ENCODE measurements at places on chromosomes 6 and 20.
A peak's percentile ranks its signal among the peaks of the same experiment; 100 is the strongest.

DNA sequence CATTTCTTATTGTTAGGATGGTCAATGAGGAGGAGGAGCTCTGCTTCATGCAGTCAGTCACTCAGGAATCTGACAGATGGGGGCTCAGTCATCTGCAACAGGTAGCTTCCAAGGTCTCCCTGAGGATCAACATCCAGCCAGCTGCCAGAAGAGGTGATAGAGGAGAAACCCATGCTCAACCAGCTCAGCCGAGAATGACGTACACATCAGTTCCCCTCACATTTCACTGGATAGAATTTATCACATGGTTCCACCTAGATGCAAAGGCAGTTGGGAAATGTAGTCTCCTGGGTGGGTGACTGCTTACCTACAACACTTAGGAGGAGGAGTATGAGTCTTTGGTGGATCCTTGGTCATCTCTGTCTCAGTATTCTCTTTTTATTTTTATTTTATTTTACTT lies 144.5 kb downstream of the CEBPB start:
- DNase-seq = peak; percentile 87

GRCh38 chr6:6486595-6486994 lies 101.9 kb upstream of the LY86 start:
- DNase-seq = no peak

DNA sequence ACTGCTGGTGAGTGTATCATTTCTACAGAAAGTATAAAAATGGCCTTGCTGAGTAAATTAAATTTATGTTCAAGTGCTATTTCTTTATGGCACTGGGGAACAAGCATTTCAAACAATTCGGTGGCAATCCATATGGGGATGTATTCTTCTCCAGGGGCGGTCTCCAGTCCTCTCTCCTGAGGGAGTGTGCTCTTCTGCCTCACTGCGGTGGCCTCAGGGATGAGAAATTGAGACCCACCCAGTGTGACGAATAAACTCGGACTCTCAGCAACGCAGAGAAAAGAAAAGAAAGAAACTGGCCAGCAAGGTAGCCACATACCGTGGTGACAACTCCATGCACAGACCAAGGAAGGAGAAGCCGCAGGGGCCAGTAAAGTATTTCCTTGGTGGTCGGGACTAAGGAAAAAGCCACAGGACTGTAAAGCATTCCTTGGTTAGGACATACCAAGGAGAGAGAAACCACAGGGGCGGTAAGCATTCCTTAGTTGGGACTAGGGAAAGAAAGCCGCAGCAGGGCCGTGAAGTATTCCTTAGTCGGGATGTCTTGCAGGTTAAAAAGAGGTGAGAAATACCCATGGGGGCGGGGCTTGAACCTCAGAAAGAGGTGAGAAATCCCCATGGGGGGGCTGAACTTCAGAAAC lies 13.6 kb upstream of the GOPC start:
- DNase-seq = peak; percentile 82

- no peak for DNase-seq
These were observed 12.0 kb downstream of the CSNK2A1 start for GRCh38 chr20:531608-532007.

DNA sequence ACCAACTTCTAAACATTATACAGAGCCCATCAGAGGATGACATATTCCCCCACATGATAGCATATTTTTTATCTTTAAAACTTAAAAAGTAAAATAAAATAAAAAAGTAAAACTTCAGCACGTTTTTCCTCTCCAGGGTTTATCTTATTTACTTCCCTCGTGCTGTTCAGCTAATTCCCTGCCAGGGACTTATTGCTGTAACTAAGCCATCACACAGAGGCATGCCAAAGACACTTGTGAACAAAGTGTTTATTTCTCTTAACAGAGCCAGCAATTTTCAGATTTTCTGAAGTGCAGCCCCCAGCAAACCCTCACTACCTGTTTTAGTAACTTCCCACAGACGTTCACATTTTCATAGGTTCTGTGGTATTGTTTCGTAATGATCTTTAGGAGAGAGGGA lies 293.8 kb downstream of the ZNF217 start:
- DNase-seq = no peak

DNA sequence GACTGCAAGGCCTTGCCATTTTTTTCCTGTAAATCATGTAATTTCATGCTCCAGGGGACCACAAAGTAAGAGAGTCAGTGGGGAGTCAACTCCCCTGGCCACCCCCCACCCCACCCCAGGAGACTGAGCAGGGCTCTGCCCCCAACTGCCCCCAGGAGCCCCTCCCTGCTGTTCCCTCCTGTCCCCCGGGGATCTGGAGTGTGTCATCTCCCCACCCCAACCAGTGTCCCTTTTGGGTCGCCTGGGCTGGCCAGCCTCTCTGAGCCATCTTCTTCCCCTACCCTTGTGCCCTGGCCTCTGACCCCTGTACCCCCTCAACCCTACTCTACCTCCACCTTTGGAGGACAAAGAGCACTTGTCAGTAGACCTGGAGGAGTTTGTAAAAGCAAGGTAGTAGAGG lies 29.4 kb downstream of the FOXP4 start:
- DNase-seq = no peak

- DNase-seq = no peak
These were observed 158.7 kb downstream of the SCML4 start for GRCh38 chr6:107665382-107665781.

- DNase-seq = no peak
These were observed 10.9 kb upstream of the MTRF1L start for GRCh38 chr6:153013438-153013837.

- DNase-seq = no peak
These were observed 66.3 kb downstream of the PPP1R3G start for GRCh38 chr6:5151360-5151954.

DNA sequence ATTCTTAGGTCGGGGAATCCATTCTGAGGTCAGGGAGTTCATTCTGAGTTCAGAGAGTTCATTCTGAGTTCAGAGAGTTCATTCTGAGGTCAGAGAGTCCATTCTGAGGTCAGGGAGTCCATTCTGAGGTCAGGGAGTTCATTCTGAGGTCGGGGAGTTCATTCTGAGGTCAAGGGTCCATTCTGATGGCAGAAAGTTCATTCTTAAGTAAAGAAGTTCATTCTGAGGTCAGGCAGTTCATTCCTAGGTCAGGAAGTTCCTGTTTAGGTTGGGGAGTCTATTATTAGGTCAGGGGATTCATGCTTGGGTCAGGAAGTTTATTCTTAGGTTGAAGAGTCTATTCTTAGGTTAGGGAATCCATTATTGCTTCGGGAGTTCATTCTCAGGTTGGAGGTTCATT lies 16.5 kb upstream of the NXT1 start:
- DNase-seq = no peak

DNA sequence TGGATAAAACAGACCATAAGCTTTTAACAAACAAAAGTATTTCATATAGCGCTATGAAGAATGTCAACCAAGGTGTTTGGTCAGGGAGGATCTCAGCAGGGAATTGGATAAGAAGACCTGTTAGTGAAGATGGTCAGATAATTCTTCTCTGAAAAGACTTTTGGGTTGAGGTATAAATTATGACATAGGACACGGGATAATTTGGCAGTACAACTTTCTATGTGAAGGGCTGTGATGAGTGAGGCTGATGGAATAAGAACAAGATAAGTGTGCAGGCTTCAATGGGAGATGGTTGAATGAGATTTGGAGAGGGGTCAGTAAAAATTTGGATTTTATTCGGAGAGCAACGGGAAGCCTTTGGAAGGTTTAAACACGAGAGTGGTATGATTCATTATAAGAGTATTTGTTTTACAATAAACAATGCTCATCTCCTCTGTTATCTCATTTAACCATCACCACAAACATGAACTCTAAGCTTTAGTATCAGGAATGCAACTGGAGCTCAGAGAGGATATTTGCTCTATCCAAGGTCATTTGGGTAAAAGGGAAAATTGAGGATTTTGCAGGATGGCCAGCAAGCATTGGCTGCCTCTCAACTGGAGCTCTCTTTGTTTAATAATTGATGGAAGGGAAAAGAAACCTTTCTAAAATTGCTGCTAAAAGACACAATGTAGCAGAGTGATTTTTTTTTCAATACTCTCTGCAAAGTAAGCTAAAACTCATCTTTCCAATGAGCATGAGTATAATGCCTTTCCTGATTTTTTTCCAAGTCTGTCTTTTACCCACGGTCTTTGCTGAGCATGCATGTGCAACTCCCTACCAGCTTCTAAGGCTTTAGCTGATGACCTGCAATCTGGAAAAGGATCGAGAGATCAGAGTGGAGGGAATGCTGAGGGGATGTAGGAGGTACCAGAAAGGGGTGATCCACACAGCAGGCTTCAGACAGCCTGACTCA lies 534.0 kb downstream of the CBLN4 start:
- DNase-seq = no peak

DNA sequence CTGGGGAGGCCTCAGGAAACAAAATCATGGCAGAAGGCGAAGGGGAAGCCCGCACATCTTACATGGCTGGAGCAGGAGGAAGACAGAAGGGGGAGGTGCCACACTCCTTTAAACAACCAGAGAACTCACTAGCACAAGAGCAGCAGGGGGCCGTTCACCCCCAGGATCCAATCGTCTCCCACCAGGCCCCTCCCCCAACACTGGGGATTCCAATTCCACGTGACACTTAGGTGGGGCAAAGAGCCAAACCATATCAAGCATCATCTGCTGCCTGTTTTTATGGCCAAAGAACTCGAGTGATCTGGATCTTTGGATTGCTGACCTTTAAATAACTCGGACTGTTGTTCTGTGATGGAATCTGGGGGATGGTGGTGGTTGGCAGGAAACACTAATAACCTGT lies 28.0 kb downstream of the PNLDC1 start:
- no peak for DNase-seq

- DNase-seq = peak; percentile 93
These were observed 28.5 kb upstream of the ADGRF4 start for GRCh38 chr6:47669684-47670513.

DNA sequence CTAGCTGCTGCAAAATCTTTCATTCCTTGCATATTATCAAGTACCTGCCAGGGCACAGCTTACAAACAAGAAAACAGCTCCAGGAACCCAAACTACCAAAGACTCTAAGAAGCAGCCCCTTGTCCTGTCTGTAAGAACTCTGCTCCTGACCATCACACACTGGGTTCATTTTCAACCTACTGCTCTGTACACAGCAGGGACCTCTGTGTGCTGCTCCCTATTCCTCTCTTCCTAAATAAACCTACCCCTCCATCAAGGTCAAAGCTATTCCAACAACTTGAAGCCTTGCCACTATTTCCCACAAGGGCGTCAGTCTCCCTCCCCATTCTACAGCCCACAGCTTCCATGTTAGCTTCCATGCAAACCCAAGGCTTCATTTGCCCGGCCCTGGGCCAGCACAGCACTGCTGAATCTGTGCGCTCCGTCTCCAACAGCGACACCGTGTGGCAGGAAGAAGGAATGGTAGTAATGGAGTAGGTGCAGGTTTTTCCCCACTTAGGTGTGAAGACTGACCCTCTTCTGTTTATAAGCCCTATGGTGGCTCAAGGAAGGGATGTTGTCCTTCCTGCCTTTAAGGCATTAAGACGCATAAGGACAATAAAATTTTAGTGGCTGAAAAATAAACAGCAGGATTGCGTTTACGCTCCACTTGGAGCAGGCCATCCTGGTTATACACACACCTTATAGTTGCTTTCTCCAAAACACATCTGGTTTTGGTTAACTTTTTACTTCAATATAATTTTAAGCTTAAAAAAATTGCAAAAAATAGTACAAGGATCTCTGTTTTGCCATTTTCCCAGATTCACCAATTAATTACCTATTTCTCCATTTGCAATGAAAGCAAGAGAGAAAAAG lies 115.2 kb upstream of the NXT1 start:
- peak; percentile 91 for DNase-seq

- no peak for DNase-seq
These were observed 59.3 kb upstream of the SPTLC3 start for GRCh38 chr20:12949429-12949980.

GRCh38 chr6:104423691-104424090 lies 436.0 kb downstream of the HACE1 start:
- DNase-seq = no peak

Data from endodermal cell (in vitro differentiated cells).